GM04503 (cell line): ENCODE measurements at places on chromosomes 6 and 20.

DNA sequence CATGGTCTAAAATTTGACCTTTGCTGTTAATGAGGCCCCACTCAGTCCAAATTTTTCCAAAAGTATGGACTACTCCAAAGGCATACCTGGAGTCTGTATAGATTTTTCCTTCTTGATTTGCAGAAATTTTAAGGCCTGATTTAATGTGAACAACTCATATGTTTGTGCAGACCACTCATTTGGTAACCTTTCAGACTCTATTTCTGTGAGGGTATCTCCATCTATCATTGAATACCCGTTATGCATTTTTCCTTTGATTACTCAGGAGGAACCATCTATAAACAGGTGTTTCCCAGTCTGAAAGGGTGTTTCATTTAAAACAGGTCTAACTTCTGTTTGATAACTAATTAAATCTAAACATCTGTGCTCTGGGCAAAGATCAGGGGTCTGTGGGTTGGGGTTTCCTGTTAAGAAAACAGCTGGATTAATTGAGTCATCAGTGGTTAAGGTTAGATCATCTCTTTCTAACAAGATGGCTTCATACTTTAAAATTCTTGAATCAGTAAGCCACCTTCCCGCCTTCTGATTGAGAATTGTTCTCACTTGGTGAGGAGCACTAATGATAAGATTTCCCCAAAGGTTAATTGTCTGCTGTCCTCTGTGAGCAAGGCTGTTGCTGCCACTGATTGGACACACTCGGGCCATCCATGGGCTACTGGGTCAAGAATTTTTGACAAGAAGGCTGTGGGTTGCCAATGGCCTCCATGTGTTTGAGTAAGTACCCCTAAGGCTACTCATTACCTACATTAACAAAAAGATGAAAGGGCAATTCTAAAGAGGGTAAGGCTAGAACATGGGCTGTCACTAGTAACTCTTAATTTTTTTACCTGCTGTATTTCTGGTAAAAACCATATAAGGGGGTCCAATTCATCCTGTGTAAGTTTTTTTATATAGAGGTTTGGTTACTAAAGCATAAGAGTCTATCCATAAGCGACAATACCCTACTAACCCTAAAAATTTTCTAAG is 24.1 kb downstream of the HLA-B start:
- DNase-seq = no peak

GRCh38 chr6:3808759-3809514 is 40.2 kb upstream of the FAM50B start:
- peak; percentile 73 for DNase-seq

- DNase-seq = no peak
These were observed 304.5 kb downstream of the EYS start for GRCh38 chr6:65402564-65402963.

GRCh38 chr6:47206626-47207025 is 103.1 kb downstream of the TNFRSF21 start:
- no peak for DNase-seq

- no peak for DNase-seq
These were observed 121.8 kb downstream of the TBXT start for GRCh38 chr6:166045860-166046200.

GRCh38 chr6:151535476-151536187 is 41.8 kb downstream of the CCDC170 start:
- DNase-seq = no peak

DNA sequence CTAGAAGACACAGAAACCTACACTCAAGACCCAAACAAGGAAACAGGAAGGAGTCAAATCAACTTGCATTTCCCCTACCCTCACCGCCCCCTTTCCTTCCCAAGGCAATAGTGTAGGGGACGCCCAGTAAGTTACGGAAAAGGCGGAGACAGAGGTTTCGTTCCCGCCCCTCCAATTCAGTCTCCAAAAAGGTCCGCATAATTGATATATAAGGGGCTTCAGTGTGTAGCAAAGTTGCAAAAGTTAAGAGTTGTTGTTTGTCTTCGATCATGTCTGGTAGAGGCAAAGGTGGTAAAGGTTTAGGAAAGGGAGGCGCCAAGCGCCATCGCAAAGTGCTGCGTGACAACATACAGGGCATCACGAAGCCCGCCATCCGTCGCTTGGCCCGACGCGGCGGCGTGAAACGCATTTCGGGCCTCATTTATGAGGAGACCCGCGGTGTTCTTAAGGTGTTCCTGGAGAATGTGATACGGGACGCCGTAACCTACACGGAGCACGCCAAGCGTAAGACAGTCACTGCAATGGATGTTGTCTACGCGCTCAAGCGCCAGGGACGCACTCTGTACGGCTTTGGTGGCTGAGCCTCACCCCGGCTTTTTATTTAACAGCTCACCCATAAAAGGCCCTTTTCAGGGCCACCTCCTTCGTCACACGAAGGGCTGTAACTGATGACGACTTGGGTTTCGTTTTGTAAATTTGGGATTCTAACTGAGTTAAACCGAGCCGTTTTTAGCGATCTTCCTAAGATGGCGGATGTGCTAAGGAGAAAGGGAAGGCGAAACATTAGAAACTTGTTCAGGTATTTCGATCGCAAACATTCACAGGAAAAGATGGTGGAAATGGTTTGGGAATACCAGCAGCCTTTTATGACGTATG is 124.6 kb upstream of the BTN3A2 start:
- peak; percentile 71 for DNase-seq

DNA sequence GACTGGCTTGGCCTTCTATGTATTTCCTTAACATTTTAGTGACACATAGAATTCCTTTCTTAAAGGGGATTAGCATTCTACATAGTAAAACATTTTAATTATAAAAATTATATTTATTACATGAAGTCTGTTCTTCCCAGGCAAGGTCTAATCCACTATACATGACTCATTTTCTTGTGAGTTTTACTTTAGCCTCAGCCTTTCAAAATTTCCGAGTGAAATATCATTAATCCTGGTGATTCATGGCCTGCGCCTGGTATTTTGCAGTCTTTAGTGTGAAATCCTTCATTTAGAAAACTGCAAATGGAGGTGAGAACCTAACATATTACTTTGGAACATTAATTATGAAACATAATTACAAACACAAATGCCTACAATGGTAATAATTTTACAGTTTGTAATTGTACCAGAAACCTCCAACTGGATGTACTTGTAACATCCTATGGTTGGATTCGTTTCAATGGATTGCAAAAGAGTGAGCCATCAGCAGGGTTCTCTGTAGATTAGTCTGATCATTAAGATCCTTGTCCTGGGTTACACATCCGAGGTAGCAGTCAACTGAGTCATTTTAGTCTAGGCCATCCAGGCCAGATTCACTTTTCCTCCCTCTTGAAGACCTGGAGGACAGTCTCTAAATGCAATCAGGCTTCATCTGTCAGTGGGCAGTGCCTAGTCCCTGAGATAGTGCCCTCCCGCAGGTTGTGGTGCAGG is 272.0 kb downstream of the PACRG start:
- peak; percentile 76 for DNase-seq

GRCh38 chr6:1322696-1323219 is 10.9 kb downstream of the FOXQ1 start:
- DNase-seq = no peak

- no peak for DNase-seq
These were observed 30.7 kb downstream of the CHD6 start for GRCh38 chr20:41587523-41587922.

- no peak for DNase-seq
These were observed 64.8 kb upstream of the SMIM8 start for GRCh38 chr6:87257565-87257964.

- DNase-seq = no peak
These were observed 14.3 kb downstream of the KIAA0319 start for GRCh38 chr6:24631671-24632070.

- DNase-seq = no peak
These were observed 102.1 kb downstream of the TMEM242 start for GRCh38 chr6:157221049-157221816.

- DNase-seq = no peak
These were observed 204.5 kb upstream of the STXBP5 start for GRCh38 chr6:146999766-147000165.
